ENCODE measurements at places on chromosomes 16 and 17.

DNA sequence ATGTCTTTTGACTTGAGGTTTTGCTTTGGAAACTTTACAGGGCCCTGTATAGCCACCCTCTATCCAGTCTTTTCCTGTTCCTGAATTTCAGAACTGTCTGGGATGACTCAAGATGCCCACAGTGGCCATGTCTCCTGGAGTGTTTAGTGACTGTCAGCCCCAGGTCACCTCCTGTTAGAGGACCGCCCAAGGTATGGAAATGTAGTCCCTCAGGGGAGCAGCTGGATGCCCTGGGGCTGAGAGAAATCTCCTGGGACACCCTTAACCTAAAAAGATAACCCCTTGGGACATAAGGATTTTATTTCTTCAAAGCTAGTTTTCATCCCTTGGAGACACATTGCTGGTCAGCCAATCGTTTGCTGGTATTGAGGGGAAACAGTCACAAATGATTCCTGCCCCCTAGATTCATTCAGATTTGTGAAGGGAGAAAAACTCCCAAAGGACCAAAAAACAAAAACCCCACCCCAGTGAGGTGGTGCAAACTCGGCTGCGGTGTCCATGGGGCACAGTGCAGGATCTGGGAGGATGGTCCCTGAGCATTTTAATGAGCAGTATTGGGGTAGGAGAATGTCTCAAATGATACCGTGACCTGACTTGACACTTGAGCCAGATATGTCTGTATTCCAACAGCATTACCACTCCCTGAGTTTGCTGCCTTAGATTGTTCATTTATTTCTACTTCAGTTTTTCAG is 1.7 kb downstream of the ZNF267 start:
- DNase-seq = peak; percentile 20

DNA sequence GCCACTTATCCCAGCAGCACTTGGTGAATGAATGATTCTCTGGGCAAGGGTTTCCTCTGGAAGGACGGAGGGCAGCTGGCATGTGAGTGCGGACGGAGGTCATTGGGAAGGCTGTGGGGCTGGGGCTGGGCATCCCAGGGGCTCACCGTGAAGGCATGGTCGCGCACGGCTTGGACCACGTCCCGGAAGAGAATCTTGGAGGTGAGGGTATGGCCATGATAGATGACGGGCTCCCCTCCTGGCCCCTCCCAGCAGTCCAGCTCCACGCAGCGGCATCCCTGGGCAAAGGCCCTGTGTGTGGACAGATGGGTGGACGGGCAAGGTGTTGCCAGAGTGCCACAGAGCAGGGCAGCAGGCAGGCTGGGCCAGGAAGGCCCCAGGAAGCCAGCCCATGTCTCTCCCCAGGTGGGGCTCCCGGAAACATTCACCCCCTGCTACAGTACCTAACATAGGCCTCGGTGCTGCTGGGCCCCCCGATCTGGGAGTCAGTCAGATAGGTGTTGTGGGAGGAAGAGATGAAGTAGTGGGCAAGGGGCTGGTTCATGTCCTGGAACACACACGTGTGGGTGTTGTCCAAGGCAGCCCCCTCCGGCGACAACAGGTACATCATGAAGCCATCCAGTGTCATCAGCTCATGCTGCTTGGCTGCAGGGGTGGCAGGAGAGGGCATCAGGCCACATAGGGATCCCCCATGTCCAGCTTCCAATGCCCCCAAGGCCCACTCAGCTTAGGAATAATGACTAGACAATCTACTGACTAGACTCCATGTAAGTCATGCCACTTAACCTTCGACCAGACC is 14.3 kb downstream of the PLCD3 start:
- DNase-seq = no peak

GRCh38 chr16:80327740-80328139 is 213.1 kb upstream of the DYNLRB2 start:
- DNase-seq = no peak

DNA sequence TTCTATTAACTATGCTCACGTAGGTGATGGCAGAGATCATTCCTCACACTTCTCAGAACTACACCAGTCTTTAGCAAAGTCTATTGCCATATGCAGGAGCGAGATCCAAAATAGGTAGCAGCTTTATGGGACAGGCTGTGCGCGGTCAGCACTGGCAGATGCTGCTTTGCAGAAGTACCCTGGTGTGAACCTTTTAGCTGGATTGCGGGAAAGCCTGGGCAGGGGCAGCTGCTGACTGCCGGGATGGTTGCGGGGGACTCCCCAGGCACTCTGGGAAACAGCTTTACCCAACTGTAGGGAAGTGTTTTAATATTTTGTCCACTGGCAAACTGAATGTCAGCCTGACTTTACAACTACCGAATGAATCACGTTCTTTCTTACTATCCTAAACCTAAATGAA is 251.3 kb downstream of the HS3ST3A1 start:
- no peak for DNase-seq

DNA sequence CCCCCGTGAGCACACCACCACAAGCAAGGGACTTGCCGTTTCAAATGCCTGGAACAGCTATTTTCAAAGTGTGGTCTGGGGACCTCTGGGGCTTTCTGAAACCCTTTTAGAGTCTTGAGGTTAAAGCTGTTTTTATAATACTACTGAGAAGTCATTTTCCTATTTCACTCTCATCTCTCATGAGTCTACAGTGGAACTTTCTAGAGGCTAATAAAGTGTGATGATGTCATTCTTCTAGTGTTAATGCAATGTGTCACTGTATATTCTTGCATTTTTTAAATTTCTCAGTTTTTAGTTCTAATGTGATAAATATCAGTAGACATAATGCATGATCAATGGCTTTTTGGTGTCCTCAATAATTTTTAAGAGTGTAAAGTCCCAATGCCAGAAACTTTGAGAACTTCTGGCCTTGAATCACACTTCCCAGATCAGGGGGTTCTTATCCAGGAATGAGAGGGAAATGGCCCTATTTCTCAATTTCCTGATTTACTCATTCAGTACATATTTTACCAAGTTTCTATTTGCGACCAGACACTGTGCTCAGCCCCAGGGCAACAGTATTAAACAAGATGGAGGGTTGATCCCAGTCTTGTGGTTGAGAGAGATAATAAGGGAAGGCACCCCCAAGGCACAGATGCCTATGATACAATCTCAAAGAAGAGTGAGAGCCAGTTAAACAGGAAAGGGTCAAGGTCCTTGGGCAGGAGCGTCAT is 444.0 kb downstream of the HS3ST3B1 start:
- no peak for DNase-seq

GRCh38 chr17:4986951-4987766 is at the start of gene CAMTA2:
CAMTA2 (minus strand) TSS chr17:4987675; CDS start chr17:4986222, 1,453 bp downstream.
- peak; percentile 76 for DNase-seq

DNA sequence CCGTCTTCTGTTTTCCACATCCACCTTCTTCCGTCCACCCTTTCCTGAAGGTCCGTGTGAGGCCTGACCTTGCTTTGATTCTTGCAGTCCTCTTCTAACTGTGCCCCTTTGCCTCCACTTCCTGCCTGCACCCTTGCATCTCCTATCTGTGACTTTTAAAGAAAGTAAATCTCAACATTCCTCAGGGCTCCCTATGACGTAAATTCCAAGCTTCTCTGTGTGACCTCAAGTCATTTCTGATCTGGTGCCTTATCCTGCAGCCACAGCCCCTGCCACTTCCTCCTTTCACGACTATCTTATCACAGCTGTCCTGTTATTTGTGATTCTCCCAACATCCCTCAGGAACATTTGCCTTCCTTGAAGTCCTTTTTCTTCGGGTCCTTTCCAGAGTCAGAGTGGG is 520.5 kb downstream of the CDH13 start:
- DNase-seq = no peak

DNA sequence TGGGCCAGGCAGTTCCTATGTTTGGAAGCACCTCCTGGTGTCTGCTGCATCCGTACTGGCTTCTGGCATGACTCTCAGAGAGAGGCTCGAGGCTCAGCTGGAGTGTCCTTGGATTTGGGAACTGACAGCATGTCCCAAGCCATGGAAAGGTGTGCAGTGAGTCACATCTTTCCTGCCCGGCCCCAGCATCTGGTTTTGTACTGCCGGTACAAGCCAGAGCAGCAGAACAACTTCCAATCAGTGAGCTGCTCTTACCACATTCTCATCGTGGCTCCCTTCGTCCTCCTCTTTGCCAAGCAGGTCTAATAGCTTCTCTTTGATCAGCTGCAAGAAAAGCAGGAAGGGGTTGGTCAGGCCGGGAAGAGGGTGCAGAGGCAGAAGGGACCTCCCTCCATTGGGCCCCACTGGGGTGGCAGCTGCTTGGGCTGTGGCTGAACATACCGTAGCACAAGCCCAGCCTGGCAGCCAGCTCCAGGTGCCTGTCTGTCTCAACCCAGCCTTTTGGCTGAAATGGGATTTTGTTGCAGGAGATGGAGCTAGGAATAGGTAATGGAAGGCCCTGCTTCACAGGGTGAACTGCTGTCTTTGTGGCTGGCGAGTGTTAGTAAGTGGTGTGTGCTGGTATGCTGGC is 24.2 kb downstream of the SPACA3 start:
- DNase-seq = no peak

GRCh38 chr17:22464041-22464440 is 771.7 kb downstream of the KCNJ18 start:
- no peak for DNase-seq

GRCh38 chr16:65545413-65545956 is 423.6 kb upstream of the CDH11 start:
- no peak for DNase-seq

- DNase-seq = peak; percentile 16
Measured at GRCh38 chr17:73546114-73546513, 98.1 kb downstream of the SDK2 start.

- peak; percentile 39 for DNase-seq
Measured at GRCh38 chr17:43020789-43021740, 1.1 kb downstream of the VAT1 start.

DNA sequence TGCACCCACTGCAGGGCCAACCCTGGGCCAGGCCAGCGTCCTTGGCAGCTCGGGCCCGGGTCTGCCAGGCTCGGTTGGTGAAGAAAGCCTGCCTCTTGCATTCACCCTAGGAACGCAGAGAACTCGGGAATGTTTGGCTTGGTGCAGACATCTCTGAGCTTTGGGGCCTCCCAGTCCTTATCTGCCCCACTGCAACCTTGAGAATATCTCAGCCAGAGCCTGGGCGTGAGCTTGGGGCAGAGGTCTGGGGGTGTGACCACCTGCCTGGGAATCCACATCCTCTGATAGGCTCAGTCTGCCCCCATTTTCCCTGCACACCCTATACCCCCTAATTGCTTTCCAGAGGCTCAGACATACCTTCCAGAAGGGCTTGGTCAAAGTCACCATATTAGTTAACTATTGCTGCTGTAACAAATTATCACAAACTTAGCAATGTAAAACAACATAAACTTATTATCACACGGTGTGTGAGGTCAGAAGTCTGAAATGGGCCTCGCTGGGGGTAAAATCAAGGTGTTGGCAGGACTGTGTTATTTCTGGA is 30.7 kb upstream of the ZNF423 start:
- DNase-seq = no peak

GRCh38 chr17:9279893-9280292 is 258.6 kb downstream of the NTN1 start:
- DNase-seq = no peak

GRCh38 chr17:1072551-1072961 is 75.6 kb downstream of the TIMM22 start:
- no peak for DNase-seq

DNA sequence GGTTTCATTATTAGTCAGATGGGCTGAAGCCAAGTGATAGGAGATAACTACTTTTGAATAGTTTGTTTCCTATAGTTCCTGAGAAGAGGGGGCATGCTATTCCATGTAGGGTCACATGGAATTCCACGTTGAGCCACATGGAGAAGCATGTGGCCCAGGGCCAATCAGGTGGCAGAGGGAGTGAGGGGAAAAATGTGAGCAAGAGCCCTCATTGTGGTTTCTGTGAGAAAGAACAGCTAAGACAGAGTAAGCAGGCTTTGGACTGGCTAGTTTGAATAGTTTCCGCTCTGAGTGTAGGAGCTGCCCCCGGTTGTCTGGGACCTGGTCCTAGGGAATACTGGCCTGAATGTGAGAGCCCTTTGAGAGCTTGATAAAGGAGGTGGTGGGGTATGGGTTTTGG is 69.9 kb upstream of the CNTNAP4 start:
- no peak for DNase-seq

DNA sequence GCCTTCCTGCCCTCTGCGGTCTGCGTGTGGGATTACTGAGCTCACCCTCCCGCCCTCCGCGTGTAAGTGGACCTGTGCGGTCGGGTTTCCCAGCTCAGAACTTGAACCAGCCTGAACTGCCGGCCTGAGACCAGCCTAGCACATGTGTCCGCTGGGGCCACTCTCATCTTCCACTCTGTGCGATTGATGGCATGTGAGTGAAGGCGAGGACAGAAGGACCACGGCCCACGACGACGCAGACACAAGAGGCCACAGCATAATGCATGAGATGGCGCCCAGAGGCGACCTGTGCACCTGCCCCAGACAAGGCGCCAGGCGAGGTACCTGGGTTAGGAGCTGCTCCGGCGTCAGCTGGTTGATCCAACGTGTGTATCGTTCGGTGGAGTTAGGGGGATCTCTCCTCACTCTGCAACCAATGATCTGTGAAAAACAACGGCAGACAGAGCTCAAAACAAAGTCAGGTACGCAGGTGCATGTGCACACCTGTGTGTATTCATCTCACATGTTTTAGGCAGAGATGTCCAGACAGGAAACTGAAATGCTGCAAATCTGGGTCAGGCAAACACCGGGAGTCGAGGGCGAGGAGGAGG is 74.5 kb upstream of the METRNL start:
- DNase-seq = no peak

GRCh38 chr17:50338645-50339044 is 7.3 kb upstream of the XYLT2 start:
- no peak for DNase-seq

DNA sequence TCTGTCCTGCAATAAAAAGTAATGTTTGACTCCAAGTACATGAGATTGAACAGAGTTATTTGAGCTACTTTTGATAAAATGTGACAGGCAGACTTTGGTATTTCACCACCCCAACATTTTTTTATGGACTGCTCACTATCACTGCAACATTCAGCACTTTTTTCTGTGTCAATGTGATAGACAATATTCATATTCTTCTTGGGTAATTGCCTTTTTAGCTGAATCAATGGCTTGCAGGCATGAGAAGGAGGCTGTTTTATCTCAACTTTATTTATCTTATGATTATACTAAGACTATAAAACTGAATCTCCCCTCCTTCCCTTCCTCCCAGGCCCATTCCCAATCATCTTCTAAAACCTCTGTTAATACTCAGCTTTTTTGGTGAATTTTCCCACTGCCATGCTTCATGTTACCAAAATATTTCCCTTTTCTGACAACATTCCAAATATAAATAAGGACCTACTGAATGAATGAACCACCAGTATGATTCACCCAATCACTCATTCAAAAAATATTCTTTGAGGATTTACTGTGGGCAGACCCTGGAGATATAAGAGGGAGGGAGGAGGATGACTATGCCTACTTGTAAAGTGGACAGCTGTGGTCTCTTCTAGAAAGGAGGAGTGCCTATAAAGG is 67.6 kb downstream of the CDH13 start:
- no peak for DNase-seq

- DNase-seq = no peak
Measured at GRCh38 chr16:19112099-19112407, 1.7 kb upstream of the ITPRIPL2 start.

DNA sequence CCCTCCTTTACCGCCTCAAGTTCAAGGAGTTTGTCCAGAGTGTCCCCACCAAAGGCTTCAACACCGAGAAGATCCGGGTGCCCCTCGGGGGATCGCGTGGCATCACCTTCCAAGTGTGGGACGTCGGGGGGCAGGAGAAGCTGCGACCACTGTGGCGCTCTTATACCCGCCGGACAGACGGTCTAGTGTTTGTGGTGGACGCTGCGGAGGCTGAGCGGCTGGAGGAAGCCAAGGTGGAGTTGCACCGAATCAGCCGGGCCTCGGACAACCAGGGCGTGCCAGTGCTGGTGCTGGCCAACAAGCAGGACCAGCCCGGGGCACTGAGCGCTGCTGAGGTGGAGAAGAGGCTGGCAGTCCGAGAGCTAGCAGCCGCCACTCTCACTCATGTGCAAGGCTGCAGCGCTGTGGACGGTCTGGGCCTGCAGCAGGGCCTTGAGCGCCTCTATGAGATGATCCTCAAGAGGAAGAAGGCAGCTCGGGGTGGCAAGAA is 1.1 kb downstream of the ARL4D start:
- DNase-seq = no peak

All from NCI-H1436 (cell line).